Activated CD8-positive, alpha-beta memory T cell treated with anti-CD3 and anti-CD28 coated beads, Interleukin-2, amount 10 ng/mL, durations not matched to agents 7 days and 5 days (primary cell): ENCODE measurements at places on chromosomes 6 and 20. TPM values are rescaled to one million over a fixed set of nuclear protein-coding genes. Genes with fewer than 3 reads are reported as not detected.

The PRRT1 gene
- 0.28 TPM for total RNA-seq

The ZNFX1 gene
- 69.2 TPM for total RNA-seq

The PACRG gene
- not detected for total RNA-seq

The ATRN gene
- 8.1 TPM for total RNA-seq

The TRIM15 gene
- not detected for total RNA-seq

The FNDC1 gene
- not detected for total RNA-seq

The RAB23 gene
- 3.9 TPM for total RNA-seq

The SLC17A3 gene
- total RNA-seq = 0.76 TPM

The RAB22A gene
- 13.2 TPM for total RNA-seq

The CST5 gene
- total RNA-seq = not detected

The GINS1 gene
- 36.0 TPM for total RNA-seq

The FUT9 gene
- not detected for total RNA-seq

The MEI4 gene
- total RNA-seq = not detected

The LHFPL5 gene
- not detected for total RNA-seq

The EFCAB8 gene
- total RNA-seq = 0.30 TPM

The ACOT13 gene
- 25.6 TPM for total RNA-seq

The HLA-DQA1 gene
- total RNA-seq = 74.4 TPM

The L3MBTL1 gene
- 6.8 TPM for total RNA-seq

The NRSN2 gene
- total RNA-seq = 2.9 TPM

The UST gene
- total RNA-seq = 1.5 TPM
